Ammon's horn (tissue), 1 donor: ENCODE measurements at places on chromosomes 7 and 10.
A peak's percentile ranks its signal among the peaks of the same experiment; 100 is the strongest.

GRCh38 chr10:57303566-57303965 is 942.5 kb upstream of the ZWINT start:
- peak; percentile 12 for DNase-seq

GRCh38 chr10:132504501-132505272 is 32.9 kb upstream of the INPP5A start:
- DNase-seq, result no peak

DNA sequence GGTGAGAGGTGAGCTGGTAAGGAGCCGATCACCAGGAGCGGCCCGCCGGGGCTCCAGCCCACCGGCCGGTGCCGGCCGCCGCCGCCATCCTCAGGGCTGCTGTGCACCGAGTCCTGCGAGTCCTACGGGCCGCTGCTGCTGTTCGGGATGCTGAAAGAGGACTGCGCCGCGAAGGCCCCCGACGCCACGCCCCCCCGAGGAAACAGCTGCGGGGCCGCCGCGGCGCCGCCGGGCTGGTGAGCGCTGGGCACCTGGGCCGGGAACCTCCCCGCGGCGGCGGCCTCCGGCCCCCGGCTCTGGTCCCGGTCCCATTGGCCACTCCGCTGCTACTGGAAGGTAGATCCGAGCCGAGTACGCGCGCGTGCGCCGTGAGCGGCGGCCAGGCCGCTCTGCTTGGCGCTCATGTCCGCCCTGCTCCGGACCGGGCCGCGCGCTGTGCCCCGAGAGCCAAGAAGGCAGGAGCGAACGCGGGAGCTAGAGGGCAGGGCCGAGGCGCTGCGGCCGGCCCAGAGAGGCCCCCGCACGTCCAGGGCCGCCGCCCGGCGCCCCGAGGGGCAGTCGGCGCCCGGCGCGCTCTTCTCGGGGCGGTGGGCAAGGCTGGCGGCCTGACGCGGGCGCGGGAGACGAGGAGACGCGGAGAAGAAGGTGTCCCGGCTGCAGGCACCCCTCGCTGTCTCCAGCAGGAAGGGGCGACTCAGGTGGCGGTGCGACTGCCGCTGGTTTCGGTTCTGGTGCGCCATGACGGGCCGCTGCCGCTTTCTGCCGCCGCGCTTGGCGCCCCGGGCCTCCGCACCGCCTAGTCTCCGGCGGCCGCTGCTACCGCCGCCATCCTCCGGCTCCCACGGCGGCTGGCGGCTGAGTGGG is 121.3 kb upstream of the WIPF3 start:
- DNase-seq, result peak; percentile 75

- DNase-seq, result no peak
Observed at GRCh38 chr7:81925530-81925929, 155.7 kb upstream of the HGF start.

DNA sequence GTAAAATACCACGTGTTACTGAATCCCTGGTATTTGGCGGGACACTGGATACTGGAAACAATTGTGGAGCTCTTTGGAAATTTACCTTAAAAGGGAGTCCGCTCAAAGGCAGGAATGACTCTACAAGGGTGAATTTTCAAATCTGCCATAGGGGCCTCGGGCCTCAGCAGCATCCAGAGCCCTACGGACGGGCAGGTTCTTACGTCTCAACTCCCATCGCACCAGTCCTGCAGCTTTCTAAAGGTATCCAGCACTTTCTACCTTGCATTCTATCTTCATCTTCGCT is 248 bp downstream of the PSPH start:
- no peak for DNase-seq

GRCh38 chr7:101906291-101907240 is 89.1 kb downstream of the CUX1 start:
- DNase-seq, result no peak

- DNase-seq, result no peak
Observed at GRCh38 chr10:103504181-103504783, 10.8 kb downstream of the NEURL1 start.

GRCh38 chr7:135800560-135800959 is 51.9 kb upstream of the FAM180A start:
- DNase-seq, result no peak

- DNase-seq, result no peak
Observed at GRCh38 chr7:101202603-101202918, 1.7 kb upstream of the MOGAT3 start.

DNA sequence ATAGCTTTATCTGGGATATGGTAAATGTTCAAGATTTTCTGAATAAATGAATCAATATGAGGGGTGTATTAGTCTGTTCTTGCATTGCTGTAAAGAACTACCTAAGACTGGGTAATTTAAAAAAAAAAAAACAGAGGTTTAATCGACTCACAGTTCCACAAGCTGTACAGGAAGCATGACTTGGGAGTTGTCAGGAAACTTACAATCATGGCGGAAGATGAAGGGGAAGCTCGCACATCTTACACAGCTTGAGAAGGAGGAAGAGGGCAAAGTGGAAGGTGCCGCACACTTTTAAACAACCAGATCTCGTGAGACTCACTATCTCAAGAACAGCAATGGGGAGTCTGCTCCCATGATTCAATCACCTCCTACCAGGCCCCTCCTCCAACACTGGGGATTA is 32.5 kb upstream of the OTUD1 start:
- DNase-seq, result no peak

- no peak for DNase-seq
Observed at GRCh38 chr10:125035588-125036295, 93.8 kb downstream of the ZRANB1 start.

GRCh38 chr7:55249332-55249731 is 115.8 kb upstream of the LANCL2 start:
- DNase-seq, result no peak
